ENCODE measurements at places on chromosomes 12 and 14.

- DNase-seq = no peak
Measured at GRCh38 chr12:63814146-63814772, 30.2 kb upstream of the SRGAP1 start.

DNA sequence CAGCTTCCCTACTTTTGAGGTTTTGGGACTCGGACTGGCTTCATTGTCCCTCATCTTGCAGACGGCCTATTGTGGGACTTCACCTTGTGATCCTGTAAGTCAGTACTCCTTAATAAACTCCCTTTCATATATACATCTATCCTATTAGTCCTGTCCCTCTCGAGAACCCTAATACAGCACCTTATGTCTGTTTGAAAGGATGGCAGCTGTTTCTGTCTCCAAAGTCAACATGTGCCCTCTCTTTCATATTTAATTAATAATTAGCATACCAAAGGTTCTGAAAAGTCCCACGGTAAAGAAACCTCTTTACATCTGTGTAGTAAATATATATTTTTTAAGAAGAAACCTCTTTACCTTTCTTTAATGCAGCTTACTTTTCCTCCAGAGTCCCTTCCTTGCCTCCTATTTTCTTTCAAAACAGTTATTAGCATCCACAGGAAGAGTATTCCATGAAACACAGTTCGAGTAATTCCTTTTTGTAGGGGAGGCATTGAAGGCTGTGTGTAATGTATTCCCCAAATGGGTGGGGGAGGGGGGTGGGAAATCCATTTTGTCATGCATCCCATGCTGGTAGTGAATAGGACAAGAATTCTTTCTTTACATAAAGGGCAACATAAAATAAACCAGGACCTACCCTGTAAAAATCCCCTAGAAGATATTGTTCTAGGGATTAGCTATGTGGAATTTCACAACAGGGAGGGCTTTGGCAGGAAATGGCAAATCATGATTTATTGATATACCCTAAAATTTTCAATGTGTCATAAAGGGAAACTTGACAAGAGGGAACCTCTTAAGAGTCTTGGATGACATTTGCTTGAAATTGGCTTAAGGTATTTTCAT is 241.5 kb downstream of the SUDS3 start:
- DNase-seq = no peak

DNA sequence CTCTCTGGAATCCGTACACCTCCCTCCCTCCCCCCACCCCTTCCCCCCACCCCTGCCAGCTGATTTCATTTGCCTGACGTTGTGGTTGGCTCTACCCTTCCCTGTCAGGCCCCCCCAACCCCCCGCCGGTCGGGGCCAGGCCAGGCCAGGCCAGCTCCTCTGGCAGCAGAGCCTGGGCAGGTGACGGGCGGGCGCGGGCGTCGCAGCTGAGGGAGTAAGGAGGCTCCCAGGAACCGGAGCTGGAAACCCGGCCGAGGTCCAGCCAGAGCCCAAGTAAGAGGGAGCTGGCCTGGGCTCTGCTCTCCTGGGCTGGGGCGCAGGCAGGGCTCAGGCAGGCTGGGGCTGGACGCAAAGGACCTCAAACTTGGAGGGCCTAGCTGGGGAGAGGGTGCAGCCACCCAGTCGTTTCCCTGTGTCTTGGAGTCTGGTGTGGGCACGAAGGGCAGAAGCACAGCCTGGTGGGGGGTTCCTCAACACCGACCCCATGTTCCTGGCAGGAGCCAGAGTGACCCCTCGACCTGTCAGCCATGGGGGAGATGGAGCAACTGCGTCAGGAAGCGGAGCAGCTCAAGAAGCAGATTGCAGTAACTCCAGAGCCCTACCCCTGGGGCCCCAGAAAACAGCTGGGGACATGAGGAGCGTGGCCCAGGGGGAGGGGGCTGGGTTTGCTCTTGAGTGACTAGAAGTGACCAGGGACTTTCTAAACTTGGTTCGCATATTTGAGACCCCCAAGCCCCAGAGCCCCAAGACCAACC is at the start of gene GNB3:
Gene GNB3 (plus strand): TSS at position 165 of the 755 bp plus-strand sequence. CDS start 363 bp downstream, at position 528.
- DNase-seq = no peak

DNA sequence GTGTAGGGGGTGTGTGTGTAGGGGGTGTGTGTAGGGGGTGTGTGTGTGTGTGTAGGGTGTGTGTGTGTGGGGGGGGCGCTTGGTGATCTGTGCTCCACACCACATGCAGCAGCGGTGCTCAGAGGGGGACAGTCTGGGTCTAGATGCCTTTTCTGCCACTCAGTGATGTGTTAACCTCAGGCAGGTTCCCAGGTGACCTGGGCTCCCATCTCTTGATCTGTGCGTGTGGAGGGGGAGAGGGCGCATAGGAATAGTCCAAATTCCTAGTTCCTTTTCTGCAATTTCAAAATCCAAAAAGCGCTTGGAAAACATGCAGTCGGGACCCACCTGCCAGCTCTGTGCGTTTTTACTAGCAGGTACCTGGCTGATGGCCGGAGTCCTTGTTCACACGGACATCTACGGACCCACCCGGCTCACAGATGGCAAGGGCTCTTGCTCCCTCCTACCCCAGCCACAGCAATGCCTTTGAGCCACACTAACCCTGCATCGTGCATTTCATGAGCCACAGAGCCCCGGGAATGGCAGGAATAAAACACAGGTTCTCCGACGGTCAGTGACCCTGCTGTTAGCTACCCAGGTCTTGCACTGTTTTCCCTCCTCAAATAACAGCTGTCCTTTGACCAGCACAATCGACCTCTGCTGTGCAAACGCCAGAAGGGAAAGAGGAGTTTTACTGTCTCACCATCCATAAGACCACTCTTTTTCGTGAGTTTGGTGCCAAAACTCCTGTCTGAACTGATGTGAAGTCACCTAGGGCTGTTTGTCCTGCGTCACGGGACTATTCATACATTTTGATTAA is 120.8 kb downstream of the GLT1D1 start:
- no peak for DNase-seq

DNA sequence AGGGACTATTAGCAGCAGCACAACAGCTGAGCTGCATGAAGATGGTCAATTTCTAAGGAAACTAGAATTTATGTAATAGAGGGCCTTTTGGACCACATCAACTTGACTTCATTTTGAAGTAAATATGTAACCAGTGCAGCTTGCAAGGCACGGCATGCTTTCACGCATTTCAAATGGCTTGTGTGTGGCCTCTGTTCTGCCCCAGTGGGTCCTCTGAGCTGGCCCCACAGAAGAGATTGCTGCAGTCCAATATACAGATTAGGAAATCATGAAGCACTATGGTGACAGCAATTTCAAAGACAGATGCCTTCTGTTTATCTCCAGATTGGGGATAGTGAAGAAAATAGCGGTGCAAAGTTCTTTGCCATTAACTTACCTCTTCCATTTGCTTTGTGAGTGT is 101.4 kb downstream of the PDZRN4 start:
- DNase-seq = no peak

- no peak for DNase-seq
Measured at GRCh38 chr12:11446372-11446771, 51.0 kb upstream of the PRB2 start.

- DNase-seq = no peak
Measured at GRCh38 chr14:100830681-100831080, 4.8 kb downstream of the MEG3 start.
